ENCODE measurements at places on chromosomes 7 and 10.
A peak's percentile ranks its signal among the peaks of the same experiment; 100 is the strongest.

DNA sequence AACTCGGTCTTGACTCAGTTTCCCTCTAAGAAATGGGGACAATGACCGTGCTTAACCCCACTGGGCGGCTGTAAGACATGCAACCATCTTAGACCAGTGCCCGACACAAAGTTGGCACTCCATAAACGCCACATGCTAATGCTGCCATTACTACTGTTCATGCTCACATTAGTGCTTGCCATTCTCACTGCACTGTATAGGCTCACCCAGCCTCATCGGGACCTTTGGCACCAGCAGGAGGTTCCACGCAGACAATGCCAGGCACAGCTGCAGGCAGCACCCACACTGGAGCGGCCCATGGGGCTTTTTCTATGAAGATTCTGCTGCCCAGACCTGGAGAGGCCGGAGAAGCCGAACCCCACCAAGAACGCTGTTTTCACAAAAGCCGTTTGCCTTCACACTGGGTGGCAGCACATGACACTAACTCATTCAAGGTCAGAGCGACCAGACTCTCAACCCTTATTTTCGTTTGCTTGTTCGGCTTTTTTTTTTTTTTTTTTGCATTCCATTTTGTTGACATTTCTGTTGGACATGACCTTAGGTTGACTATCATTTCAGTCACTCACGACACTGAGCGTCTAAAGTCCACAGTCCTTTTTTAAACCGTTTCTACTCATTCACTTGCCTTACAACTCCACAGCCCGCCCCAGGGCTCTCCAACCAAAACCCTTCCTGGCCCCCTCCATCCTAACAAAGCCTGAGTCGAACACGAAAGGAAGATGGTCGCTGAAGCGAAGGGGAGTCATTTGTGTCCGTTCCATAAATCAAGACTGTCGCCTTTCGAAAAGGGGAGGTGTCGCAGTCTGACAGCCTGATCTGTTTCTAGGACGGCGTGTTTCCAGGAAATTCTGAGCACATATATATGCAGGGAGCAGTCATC is 124.4 kb upstream of the RNF32 start:
- DNase-seq: no peak

DNA sequence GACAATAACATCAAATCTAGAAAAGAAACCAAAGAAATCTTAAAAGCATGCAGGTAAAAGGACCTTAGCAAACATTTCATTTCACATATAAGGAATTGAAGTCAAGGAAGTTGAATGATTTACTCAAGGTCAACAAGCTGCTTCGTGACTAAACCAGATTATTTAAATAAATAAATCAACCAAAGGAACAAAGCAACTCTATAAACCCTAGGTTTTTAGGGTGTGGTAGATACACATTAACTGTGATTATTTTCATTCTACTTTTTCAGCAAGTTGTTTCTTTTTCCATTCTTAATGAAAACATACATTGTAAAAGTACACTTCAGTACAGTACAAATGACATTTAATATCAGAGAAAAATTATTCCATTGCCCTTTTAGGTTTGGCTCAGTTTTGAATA is 382.0 kb upstream of the STEAP1 start:
- DNase-seq: no peak

DNA sequence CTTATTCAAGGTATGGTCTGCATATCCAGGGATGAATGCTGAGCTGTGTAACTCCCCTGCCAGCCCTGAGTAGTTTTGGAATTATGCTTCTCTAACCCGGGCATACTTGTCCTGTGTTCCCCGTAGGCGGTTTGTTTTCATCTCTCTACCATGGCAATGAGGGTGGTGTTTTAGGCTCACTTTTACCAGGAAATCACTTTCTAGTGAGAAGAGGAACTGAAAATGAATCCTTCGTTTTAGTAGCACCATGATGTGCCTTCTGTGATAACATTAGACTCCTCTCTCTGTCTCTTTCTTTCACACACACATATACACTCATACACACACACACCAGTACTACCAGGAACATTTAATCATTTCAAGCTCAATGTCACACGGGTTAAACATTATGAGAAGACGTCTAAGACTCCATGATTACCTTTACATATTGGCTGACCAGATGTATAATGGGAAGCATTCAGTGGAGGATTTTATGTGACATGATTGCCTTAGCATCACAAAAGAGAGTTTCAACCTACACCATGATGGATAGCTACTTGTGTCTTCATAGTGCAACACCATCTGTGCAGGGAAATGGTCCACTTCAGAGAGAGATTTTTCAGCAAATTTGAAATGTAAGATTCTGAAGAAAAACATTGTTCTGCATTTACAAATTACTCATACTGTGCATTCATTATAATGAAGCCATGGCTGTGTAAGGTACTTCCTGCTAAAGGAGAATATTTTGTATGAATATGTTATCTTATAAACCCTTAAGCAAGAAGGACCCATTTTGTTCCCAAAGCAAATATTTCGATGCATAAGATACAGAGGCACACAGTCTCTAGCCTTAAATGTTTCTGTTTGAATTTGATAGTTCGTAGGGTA is 31.0 kb upstream of the PFKP start:
- DNase-seq: no peak

GRCh38 chr7:47332681-47333553 is 249.0 kb downstream of the TNS3 start:
- DNase-seq: no peak

GRCh38 chr7:81788246-81788645 is 18.4 kb upstream of the HGF start:
- DNase-seq: no peak

- DNase-seq: peak; percentile 39
Observed at GRCh38 chr10:102119417-102120141, 589 bp downstream of the LDB1 start.

GRCh38 chr10:86876748-86877147 is 80.7 kb downstream of the MMRN2 start:
- DNase-seq: no peak

- no peak for DNase-seq
Observed at GRCh38 chr10:67242528-67242927, 316.7 kb downstream of the LRRTM3 start.

DNA sequence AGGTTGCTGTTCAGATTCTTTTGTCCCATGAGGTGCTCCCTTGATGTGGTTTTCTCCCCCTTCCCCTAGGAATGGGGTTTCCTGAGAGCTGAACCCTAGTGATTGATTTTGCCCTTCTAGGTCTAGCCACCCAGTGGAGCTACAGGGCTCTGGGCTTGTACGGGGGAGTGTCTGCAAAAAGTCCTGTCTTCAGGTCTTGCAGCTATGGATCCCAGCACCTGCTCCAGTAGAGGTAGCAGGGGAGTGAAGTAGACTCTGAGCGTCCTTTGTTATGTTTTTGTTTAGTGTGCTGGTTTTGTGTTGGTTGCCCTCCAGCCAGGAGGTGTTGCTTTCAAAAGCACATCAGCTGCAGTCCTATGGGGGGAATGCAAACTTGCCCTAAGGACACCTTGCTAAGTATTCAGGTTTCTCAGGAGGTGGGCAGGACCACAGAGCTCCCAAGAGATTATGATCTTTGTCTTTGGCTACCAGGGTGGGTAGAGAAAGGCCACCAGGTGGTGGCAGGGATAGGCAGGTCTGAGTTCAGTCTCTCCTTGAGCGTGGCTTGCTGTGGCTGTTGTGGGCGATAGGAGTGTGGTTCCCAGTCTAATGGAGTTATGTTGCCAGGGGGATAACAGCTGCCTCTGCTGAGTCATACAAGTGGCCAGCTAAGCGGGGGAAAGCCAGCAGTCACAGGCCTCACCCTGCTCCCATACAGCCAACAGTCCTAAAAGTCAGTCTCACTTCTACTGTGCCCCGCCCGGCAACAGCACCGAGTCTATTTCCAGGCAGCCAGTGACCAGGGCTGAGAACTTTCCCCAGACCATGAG is 92.4 kb upstream of the JCAD start:
- DNase-seq: no peak

GRCh38 chr7:121634356-121634755 is 238.2 kb upstream of the FAM3C start:
- no peak for DNase-seq

DNA sequence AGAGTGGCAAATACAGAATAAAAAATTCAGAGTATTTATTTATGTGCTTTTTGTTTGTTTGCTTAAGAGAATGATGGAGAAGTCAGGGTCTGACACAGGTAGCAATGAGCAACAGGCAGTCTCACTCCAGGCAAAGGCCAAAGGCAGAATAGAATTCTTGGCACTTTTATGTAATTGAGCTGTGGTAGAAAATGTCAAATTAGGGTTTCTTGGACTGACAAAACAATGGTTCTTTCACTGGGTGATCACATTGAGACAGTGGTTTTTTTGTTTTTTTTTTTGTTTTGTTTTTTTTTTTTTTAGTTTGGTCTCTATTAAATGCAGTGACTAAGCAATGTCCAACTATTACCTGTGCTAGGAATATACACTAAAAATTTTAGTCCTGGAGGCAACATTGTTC is 27.4 kb downstream of the POM121L12 start:
- no peak for DNase-seq

DNA sequence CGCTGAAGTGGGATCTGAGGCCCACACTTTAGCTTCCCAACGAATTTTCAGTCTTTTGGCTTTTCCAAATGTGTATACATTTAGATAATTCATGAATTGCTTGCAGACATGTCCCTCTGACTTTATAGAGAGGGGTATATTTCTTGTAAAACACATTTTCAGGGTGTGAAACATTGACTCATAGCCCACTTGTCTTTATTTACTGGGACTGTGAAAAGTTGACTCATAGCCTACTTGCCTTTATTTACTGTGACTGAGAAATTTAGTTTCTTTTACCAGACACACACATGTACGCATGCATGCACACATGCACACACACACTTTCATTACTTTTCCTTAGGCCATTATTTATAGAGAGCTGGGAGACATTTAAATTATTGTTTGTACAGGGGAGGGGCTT is 79.1 kb downstream of the VTI1A start:
- no peak for DNase-seq

DNA sequence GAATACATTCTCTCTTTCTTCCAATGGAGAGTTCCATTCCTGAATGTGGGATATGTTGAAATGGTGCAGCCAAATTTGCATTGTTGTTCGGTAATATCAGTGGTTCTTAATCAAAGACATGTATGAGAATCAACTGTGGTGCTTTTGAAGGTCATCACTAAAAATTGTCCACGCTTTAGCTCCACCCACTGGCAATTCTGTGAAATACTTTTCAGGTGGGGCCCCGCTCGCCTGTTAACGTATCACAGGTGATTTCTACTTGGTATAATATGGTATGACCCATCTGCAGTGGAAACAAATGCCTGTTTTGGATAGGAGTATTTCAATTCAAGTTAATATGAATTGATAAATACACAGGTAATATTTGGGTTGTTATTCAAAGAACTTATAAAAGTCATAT is 178.4 kb downstream of the NSUN6 start:
- no peak for DNase-seq

- DNase-seq: no peak
Observed at GRCh38 chr10:21161647-21162046, 264.5 kb upstream of the NEBL start.

GRCh38 chr7:135247746-135248471 is 14.3 kb downstream of the STRA8 start:
- DNase-seq: no peak

- no peak for DNase-seq
Observed at GRCh38 chr7:155725006-155725355, 80.5 kb downstream of the RBM33 start.

DNA sequence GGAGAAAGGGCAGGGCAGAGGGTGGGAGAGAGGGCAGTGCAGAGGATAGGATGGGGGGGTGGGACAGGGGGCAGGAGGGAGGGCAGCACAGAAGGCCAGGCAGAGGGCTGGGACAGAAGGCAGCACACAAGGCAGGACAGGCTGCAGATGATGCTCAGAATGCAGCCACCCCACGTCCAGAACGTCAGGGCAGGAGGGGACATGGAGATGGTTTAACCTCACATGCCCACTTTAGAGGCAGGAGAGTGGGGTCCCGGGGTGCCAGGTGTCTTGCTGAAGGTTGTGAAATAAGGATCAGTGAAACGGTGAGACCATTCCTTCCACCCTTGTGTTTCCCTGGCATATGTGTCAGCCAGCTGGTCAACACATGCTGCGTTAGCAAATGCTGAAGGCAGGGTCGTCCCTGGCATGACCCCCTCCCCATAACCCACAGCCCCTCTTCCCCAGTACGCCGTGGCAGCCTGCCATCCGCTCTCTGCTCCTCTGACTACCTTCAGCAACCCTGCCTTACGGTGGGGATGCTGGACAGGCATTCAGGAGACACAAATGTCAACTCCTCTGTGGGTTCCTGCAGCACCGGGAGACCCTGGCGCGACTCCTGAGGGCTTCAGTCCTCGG is 592.1 kb downstream of the DNAJB6 start:
- DNase-seq: no peak

DNA sequence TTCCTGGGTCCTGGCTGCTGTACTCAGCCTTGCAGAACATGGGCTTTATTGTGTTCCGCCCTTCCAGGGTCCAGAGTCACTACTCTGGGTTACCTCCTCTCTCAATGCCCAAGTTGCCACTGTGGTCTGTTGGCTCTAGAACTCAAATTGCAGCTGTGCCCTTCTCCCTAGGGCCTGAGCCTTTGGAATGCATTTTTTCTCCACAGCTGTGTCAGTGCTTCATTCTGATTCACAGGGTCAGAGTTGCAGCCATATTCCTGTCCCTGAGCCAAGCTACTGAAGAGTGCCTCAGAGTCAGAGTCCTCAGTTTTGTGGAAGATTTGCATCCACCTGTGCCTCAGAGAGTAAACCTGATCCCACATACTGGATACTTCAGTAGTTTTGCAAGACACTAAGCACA is 167.5 kb downstream of the ITGB1 start:
- no peak for DNase-seq

DNA sequence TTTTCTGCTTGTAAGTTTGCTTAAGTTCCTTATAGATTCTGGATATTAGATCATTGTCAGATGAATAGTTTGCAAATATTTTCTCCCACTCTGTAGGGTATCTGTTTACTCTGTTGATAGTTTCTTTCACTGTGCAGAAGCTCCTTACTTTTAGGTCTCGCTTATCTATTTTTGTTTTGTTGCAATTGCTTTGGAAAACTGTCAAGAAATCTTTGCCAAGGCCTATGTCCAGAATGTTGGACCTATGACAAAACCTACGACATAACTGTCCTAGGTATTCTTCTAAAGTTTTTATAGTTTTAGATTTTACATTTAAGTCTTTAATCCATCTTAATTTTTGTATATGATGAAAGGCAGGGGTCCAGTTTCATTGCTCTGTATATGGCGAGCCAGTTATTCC is 27.4 kb downstream of the COA1 start:
- no peak for DNase-seq

GRCh38 chr7:117818232-117818631 is 55.0 kb downstream of the CTTNBP2 start:
- no peak for DNase-seq

- DNase-seq: no peak
Observed at GRCh38 chr7:7789551-7789988, 71.2 kb upstream of the RPA3 start.

DNA sequence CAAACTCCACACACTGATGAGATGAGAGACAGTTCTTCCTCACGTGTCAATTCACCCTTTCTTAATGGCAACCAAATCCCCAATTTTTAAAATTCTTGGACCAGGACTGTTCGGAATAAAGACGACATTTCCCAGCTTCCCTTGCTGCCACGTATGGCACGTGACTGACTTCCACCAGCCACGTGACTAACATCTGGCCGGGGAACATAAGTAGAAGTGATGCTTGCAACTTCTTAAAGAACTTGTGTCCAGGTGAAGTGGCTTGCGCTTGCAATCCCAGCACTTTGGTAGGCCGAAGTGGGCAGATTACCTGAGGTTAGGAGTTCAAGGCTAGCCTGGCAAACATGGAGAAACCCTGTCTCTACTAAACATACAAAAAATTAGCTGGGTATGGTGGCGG is 405.1 kb downstream of the CALN1 start:
- no peak for DNase-seq

GRCh38 chr10:23024002-23024401 is 71.4 kb upstream of the MSRB2 start:
- no peak for DNase-seq

- no peak for DNase-seq
Observed at GRCh38 chr7:51010534-51010933, 227.8 kb upstream of the GRB10 start.

Data from stimulated activated CD8-positive, alpha-beta memory T cell treated with anti-CD3 and anti-CD28 coated beads, Interleukin-2, amount 100 ng/mL, for 48 hours (primary cell).